ENCODE measurements at places on chromosomes 7 and 10. TPM values are rescaled to one million over a fixed set of nuclear protein-coding genes. Genes with fewer than 3 reads are reported as not detected.

- DNase-seq, result peak; percentile 78
Measured at GRCh38 chr7:1086588-1087464, 1.1 kb upstream of the GPER1 start.

DNA sequence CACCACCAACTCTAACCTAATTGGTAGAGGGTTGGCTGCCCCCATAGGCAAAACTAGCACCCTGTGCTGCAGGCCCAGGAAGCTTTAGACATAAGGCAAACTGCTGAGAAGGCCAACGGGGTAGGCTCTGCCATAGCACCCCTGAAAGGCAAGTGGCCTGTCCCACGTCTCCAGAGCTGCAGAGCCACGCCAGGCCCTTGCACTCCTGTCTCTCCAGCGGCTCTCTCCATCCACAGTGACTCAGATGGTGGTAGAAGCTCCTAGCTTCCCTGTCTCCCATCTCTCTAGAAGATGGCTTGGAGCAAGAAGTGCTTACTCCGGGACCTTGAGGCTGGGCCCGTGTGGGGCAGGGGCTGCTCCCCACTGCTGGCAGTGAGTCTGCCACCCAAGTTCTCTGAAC is 310.6 kb upstream of the ZMIZ1 start:
- DNase-seq, result no peak

GRCh38 chr10:5323446-5323845 is 41.3 kb upstream of the UCN3 start:
- DNase-seq, result no peak

The ELFN1 gene
- total RNA-seq, result 4.0 TPM

- no peak for DNase-seq
Measured at GRCh38 chr10:96794836-96795733, 37.0 kb upstream of the LCOR start.

DNA sequence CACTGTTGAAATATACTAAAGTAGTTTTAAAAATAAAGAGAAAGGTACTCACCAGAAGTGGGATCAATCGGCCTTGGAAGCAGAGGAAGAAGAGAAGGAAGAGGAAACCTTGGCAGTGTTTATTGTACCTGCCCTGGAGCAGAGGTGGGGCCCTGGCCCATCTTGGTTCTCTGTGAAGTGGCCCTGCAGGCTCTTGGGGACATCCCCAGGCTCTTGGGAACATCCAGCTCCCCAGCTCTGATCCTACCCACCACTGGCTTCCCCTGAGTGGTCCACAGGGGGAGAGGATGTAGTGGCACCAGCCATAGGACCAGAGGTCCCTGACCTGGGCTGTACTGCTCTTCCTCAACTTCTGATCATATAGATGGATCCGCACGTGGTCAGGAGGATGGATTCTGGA is 22.3 kb upstream of the RET start:
- peak; percentile 14 for DNase-seq

GRCh38 chr10:69064762-69065328 is 23.1 kb upstream of the SRGN start:
- no peak for DNase-seq

GRCh38 chr7:90596671-90597562 is 796 bp downstream of the CDK14 start:
- DNase-seq, result no peak

DNA sequence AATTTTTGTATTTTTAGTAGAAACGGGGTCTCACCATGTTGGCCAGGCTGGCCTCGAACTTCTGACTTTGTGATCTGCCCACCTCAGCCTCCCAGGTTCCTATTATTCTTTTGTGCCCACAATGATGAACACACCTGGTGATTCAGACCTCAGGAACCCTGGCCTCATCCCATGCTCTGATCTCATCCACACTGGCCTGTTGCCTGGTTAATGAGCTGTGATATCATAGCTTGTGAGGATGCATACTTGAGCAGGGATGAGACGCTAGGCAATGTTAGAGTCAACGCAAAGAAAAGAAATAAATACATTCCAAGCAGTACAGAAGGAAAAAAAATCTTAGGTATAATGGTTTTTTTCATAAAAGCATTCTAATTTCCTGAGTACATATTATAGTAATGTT is 82.4 kb upstream of the RNF32 start:
- DNase-seq, result no peak

GRCh38 chr7:105345003-105345402 is 43.7 kb downstream of the SRPK2 start:
- no peak for DNase-seq

DNA sequence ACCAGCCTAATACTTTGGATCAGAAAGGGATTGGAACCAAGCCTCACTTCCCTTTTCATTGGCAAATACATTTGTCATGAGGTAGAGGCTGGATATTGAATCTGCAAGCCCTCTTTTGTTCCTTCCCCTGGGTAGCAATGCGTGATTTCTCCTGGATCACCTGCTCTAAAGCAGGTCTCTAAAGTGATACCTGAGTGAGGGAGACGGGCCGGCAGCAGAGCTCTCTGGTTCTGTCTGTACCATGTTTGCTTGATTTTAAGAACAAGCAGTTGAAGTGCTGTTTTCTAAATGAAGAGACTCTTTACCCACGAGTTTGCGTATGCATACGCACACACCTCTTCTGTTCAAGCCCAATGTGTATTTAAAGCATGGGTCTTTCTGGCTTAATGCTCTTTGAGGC is 41.1 kb downstream of the GARS1 start:
- DNase-seq, result no peak

GRCh38 chr10:50421026-50421719 is 169.9 kb upstream of the ASAH2 start:
- DNase-seq, result no peak

The HOXA4 gene
- 2.4 TPM for total RNA-seq

The IFRD1 gene
- total RNA-seq, result 79.3 TPM

The SLC16A12 gene
- total RNA-seq, result 2.4 TPM

DNA sequence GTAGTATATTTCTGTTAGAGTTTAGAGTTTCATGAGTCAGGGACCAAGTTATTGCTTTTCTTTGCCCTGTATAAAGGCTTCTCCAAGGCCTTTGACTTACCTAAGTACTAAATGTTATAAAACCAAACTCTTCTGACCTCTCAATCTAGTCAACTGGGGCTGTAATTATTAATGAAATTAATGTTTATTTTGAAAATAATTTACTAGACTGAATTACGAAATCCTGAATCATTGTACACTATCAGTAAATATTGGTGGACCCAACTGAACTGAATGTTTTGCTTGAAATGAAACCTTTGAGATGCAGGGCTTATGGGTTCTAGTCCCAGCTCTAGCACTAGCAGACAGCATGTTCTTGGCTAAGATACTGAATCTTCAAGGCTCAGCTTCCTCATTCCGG is 1.7 kb upstream of the CYP2C9 start:
- DNase-seq, result no peak

- no peak for DNase-seq
Measured at GRCh38 chr10:103727546-103727963, 127.8 kb downstream of the SH3PXD2A start.

GRCh38 chr7:123746055-123746454 is 2.7 kb downstream of the WASL start:
- DNase-seq, result no peak

The TRIL gene
- 3.2 TPM for total RNA-seq

DNA sequence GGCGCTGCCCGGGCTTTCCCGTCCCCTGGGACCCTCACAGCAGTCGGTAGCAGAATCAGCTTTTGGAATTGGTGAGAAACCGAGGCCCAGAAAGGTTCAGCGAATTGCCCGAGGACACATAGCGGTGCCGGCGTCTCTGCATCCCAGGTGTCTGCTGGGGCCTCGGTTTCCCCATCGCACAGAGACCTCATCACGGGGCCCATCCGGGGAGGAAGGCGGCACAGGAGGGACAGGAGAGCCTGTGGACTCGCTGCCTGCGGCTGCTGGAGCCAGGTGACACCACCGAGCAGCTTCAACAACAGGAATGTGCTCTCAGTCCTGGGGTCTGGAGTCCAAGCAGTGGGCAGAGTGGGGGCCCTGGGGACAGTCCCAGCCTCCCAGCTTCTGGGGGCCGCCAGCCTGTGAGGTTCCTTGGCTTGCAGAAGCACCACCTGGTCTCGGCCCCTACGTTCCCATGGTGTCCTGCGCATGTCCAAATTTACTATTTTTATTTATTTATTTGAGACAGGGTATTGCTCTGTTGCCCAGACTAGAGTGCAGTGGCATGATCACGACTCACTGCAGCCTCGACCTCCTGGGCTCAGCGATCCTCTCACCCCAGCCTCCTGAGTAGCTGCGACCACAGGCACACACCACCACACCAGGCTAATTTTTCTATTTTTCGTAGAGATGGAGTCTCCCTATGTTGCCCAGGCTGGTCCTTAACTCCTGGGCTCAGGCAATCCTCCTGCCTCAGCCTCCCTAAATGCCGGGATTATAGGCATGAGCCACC is 539 bp upstream of the COX19 start:
- DNase-seq, result no peak

GRCh38 chr7:44637788-44638594 is 31.6 kb downstream of the OGDH start:
- no peak for DNase-seq

DNA sequence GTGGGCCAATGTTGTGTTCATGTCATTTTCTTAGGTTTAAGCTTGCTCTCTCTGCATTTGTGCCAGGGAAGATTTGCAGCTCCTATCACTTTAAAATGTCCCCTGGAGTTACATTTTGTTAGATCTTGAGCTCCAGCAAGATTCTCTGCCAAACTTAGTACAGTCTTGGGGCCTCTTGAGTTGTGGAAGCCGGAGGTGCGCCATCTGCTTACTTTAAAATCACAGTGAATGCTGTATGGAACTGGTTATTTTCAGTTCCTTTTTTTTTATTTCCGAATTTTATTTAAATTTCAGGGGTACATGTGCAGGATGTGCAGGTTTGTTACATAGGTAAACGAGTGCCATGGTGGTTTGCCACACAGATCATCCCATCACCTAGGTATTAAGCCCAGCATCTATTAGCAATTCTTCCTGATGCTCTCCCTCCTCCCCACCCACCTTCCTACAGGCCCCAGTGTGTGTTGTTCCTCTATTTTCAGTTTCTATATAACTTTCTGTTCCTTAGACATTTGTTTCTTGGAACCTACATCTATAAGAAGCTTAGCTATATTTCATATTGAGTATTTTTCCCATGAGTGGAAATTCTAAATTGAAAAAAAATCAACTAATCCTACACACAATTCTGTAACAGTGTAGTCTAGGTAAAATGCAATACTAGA is 114.4 kb upstream of the CREB5 start:
- no peak for DNase-seq

The TEX36 gene
- total RNA-seq, result not detected

GRCh38 chr7:127290116-127290655 is 37.4 kb upstream of the GRM8 start:
- DNase-seq, result no peak

The ACHE gene
- total RNA-seq, result 0.96 TPM

DNA sequence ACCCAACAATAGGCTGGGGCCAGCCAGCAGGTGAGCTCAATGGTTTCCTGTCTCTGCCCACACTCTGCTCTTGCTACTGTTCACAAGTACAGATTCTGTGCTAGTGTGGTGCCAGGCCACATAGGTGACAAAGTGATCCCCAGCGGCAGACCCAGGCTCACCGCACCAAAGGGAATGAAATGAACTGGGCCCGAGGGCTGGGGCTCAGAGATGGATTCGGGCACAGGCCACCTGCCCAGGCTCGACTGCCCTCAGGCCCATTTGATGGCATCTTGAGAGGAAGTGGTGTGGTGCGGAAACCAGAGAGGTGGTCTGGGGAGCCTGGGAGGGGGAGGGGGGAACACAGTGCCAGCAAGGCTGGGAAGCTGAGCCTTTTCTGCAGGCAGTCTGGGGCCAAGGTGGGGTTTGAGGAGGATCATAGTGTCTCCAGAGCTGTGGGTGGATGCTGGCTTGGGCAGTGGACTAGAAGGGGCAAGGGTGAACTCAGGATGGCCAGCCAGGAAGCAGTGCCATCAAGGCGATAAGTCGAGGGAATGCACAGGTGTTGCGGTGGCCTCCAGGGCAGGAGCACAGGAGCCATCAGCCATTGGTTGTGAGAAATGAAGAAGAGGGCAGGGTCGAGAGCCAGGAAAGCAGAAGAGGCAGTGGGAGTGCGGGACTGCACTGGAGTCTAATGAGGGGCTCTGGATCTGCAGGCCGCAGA is 85.2 kb downstream of the ARHGAP22 start:
- DNase-seq, result no peak

DNA sequence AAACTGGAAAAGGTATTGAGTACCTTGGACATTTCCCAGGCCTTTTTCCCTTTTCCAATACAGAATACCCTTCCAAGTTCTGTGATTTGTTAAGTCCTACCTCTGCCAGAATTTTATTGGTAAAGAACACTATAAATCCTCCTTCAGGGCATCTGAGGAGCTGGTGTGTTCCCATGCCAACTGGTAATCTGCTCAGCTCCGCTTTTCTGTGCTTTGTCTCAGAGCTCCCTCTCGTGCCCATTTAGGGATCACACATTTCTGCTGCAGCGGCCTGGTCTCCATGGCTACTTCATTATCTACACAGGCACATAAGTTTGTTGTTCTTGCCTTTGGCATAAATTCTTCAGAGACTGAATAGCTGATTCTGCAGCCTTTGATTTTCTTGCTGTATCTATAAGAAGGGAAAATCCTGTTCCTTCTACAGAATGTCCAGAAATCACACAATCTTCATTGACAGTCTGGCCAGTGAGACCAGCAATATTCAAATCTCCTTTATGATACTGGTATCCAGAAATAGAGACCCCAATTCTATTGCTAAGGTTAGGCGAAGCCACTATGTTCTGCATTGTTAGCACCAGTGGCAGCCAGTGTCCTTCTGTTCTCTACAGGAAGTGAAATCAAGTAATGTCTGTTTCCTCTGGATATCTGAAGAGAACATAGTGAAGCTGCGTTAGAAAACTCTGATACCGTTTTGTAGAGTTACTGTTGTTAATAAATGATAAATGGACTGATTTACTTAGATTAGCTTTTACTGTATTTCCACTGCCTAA is 51.9 kb downstream of the DENND11 start:
- no peak for DNase-seq

GRCh38 chr10:102451105-102451969 is at the start of gene C10orf95:
Gene C10orf95 (minus strand): TSS chr10:102451543. CDS start chr10:102451093, 450 bp downstream.
- no peak for DNase-seq

GRCh38 chr10:125003901-125004467 is 62.1 kb downstream of the ZRANB1 start:
- DNase-seq, result peak; percentile 8

- DNase-seq, result no peak
Measured at GRCh38 chr10:118047880-118048279, 1.1 kb upstream of the RAB11FIP2 start.

The PTPRN2 gene
- total RNA-seq, result 9.5 TPM

DNA sequence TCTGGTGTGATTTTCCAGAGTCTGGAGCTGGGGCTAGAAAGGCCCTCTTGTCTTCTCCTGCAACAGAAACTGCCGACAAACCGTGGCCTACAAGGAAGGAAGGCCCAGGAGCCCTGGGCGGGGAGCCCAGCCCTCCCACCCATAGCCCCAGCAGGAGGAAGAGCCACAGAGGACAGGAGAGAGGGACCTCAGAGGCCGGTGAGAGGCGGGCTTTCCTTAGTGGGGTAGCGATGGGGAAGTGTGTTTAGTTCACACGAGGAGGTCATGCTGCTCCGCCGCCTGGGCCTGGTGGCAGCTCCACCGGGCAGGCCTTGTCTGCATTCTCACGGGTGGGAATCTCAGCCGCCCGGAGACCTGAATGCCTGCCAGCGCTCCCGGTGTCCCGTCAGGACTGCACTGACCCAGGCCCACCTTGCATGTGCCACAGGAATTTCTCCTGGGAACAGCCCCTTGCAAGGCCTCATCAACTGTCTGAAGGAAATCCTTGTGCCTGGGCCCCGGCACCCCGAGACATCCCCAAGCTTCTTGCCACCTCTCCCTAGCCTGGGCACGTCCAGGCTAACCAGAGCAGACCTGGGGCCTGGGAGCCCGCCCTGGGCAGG is 50.9 kb downstream of the ZNF467 start:
- peak; percentile 6 for DNase-seq

Data from omental fat pad (tissue), 4 donors.